G401 (cell line): ENCODE measurements at places on chromosomes 5 and 9. TPM values are rescaled to one million over a fixed set of nuclear protein-coding genes. Genes with fewer than 3 reads are reported as not detected.

DNA sequence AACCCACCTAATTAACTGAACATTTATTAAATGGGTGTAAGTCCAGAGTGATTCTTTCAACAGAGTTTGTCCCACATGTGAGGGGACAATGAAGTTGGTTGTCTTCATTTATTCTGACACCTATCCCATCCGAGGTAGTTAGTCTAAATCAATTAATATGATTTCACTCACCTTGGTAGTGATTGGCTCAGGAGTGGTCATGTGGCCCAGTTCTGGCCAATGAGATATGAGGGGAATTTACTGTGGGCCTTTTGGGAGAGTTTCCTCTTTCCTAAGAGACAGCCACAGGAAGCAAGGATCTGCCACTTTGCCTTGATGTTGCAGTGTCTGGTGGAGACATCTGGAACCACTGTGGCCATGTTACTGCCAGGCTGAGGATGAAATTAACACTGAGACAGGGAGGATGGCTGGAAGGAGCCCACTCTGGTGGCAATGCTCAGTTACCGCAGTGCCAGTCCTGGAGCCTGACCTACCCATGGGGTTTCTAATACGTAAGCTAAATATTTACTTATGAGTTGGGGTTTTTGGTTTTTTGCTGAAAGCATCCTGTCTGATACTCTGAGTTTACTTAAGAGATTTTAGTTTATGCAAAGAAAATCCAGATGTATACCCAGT, 118.6 kb downstream of the FGF18 start:
- DNase-seq: no peak

DNA sequence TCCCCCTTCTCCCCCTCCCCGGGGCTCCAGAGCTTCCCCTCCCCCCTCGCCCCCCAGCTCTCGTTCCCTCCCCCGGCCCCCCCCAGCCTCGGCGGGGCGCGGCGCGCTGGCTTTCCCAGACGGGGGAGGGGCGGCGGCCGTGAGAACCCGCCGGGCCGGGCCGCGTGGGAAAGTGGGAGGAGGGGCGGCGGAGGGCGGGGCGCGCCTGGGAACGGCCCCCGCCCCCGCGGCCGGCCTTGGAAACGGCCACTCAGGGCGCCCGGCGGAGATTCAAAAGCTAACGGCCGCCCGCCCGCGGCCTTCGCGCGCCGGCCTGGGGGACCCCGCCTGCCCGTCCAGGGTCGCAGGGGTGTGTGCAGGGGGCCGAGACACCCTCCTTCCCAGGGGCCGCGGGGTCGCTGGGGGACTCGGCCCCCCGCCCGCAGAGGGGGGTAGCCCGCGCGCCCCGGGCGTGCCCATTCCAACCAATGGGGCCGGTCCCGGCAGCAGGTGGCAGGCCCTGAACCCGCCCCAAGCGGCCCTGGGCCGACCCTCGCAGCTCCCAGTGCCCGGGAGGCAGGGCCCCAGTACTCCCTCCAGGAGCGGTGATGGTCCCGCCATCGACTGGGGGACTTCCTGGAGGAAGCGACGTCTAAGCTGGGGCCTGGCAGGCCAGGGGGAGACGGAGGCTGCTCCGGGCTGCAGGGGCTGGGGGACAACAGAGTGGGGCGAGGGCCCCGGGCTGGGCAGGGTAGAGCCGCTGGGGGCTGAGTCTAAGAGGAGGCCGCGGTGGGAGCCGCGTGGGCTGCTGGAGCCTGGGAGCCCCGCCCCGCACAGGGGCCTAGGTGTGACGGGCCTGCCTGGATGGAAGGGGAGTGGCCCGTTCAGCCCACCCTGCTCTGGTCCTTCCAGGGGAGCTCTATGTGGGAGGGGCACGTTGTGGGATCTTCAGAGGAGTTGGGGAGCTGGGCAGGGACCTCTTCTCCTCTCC, 14.2 kb upstream of the NRARP start:
- no peak for DNase-seq

DNA sequence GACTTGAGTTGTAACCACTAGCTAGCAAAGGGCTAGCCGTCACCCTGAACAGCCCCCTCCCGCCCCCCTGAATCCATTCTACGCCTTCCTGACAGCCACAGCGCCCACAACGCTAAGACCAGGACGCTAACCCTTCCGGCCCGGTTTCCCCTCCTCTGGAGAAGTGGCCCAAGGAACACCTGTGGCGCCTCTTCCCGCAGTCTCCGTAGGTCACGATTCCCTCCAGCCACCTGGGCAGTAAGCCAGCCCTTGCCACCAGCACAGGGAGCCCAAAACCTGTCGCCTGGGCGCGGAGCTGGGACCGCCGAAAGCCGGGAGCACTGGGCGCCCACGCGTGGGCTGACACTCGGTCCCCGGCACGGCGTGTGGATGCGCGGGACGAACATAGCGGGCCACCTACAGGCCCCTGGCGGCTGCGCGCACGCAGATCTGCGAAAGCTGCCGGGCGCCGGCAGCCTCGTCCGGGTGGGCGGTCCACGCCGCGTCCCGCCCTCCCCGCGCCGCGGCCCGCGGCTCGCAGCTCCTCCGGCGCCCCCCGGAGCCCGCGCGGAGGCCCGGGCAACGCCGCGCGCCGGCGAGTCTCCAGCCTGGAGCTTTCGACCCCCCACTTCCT, 596 bp downstream of the IRF1 start:
- peak; percentile 50 for DNase-seq

- no peak for DNase-seq
Measured at GRCh38 chr5:181173027-181173419, 25.6 kb downstream of the OR2V2 start.

HSPA4 gene
- total RNA-seq: 217 and 267 TPM in 2 replicates

HAVCR2 gene
- total RNA-seq: not detected in 2 replicates

- DNase-seq: peak; percentile 51
Measured at GRCh38 chr9:130110596-130111021, 56.9 kb downstream of the GPR107 start.

DNA sequence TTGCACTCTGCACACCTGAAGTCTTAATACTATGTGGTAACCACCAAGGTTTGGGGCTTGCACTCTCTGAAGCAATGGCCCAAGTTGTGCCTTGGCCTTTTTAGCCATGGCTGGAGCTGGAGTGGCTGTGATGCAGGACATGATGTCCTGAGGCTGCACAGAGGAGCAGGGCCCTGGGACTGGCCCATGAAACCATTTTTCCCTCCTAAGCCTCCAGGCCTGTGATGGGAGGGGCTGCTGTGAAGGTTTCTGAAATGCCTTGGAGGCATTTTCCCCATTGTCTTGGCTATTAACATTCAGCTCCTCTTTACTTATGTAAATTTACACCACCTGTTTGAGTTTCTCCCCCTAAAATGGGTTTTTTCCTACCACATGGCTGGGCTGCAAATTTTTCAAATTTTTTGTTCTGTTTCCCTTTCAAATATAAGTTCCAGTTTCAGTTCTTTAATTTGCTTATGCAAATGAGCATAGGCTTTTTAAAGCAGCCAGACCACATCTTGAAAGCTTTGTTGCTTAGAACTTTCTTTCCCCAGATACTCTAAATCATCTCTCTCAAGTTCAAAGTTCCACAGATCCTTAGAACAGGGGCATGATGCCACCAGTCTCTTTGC, 237.4 kb upstream of the DMAC1 start:
- DNase-seq: no peak

DNA sequence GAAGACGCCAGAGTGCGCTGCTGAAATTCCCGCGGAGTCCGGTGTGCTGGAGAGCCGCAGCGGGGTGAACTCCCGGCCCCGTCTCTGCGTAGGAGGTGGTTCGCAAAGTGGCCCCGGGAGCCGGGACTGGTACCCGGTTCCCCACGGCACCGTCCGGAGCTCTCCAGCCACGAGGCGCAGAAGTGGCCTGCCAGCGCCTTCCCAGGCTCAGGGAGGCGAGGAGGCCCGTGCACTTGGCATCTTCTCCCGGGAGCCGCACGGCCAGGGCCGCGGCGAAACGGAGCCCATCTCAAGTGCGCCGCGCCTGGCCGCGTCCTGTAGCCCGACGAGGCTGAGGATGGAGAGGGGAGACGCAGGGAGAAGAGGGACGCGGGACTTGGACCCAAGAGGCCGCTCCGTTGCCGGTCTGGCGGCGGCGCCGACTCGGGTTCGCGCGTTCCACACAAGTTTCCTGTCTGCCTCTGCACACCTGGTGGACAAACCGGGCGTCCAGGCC, 1.1 kb upstream of the IRX1 start:
- DNase-seq: no peak

ROR2 gene
- total RNA-seq: 1.4 and 3.2 TPM in 2 replicates

- no peak for DNase-seq
Measured at GRCh38 chr5:170306381-170306831, 8.8 kb upstream of the LCP2 start.

- no peak for DNase-seq
Measured at GRCh38 chr5:57488215-57488955, 5.8 kb upstream of the ACTBL2 start.

PRRX2 gene
- total RNA-seq: not detected in 2 replicates

- no peak for DNase-seq
Measured at GRCh38 chr9:71891557-71892189, 19.3 kb downstream of the ABHD17B start.

RNF208 gene
- total RNA-seq: not detected in 2 replicates

DNA sequence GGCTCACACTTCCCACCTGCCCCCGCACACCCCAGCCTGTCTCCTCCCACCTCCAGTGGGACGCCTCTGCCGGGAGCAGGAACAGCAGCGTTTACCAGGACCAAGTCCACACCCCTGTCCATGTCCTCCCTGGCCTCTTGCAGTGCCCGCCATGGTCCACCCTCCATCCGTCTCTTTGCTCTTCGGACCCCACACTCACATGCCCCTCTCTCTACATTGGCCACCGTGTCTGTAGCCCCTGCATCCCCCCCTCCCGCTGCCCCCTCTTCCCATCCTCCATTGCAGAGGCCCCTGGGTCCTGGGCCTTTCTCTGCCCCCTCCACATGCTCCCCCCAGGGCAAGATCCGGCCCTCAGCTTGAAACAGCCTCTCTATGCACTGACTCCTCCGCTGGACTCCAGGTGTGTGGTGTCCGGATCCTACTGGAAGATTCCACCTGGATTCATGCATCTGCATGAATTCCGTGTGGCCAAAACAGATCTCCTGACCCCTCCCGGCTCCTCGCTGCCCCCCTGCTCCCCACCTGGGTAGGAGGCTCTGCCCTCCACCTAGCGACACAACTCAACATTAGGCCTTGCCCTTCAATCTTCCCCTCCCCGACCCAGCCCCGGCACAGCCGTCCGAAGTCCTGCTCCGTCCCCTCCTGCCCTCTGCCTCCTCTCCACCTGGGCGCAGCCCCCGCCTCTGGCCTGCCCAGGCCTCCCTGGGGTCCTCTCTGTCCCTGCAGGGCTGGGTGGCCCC, 168.5 kb downstream of the OLFM1 start:
- DNase-seq: no peak

- no peak for DNase-seq
Measured at GRCh38 chr5:142507531-142508372, 178.1 kb downstream of the FGF1 start.

DNA sequence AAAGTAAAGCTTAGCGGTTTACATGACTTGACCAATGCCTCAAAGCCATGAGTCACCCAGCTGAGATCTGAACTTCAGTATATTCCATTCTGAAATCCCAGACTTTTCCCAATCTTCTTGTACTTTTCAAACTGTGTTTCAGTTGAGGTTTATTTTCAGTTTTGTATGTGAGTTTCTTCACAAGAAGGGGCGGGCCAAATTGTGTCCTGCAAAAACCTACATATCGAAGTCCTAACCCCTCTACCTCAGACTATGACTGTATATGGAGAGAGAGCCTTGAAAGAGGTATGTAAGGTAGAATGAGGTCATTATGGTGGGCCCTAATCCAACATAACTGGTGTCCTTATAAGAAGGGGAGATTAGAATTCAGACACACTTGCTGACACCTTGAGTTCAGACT, 666 bp upstream of the TLR4 start:
- DNase-seq: no peak

- DNase-seq: no peak
Measured at GRCh38 chr9:98925956-98926355, 17.8 kb upstream of the COL15A1 start.

- no peak for DNase-seq
Measured at GRCh38 chr9:35488566-35489312, 1.2 kb upstream of the RUSC2 start.

PAPPA gene
- 0.44 and 0.74 TPM in 2 replicates for total RNA-seq

- no peak for DNase-seq
Measured at GRCh38 chr9:79581388-79581787, 9.6 kb downstream of the TLE4 start.

GRCh38 chr9:113770396-113770795, 105.7 kb upstream of the ZNF618 start:
- DNase-seq: no peak

GRCh38 chr9:7456377-7456776, 343.2 kb downstream of the DMAC1 start:
- no peak for DNase-seq

CDKN2B-AS1 gene
- total RNA-seq: not detected in 2 replicates

DNA sequence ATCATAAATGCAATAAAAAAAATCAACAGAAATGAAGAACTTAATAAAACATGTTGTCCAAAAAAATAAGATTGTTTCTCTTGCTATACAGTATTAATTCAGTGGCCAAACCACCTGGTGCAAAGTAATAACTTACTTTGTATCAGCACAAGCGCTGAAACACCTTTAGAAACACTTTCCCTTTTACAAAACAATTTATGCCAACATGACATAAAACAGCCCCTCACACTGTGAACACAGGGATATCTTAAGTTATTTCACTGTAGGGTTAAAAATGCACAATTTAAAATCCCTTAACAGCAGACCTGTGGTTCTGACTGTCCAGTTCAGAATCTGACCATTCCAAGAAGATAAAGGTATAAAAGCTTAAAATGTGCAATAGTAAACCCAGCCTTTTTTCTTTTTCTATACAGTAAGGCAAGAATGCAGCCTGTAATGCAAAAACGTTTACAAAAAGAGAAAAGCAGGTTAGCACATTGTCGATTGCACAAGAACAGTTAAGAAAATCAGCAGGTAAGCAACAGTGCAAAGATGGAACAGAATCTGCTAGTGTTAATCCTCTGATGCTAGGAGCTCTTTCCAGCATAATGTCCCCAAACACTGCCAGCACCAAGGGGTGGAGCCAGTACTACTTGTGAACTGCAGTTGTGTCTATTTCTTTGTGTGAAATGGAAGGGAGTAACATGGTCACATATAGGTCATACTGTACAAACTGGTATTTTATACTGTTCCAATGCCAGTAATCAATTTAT, 21.6 kb downstream of the RAB14 start:
- DNase-seq: no peak

SLC25A2 gene
- total RNA-seq: not detected in 2 replicates

DNA sequence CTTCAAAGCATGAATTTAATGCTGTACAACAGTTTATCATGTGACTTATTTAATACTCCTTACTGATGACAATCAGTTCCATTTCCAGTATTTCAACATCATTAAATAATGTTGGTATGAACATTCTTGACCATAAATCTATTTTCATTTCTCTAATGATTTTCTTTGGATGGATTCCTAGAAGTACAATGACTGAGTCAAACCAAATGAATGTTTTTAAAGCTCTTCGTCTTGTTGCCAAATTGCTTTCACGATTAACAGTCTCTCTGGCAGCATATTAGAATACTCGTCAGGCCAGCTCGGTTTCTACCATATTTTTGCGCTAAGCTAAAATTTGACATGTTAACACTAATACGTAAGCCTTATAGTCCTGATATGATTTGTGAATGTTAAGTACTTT, 197.0 kb downstream of the TRPM3 start:
- peak; percentile 58 for DNase-seq

GRCh38 chr9:72917892-72918509, 34.9 kb downstream of the ALDH1A1 start:
- DNase-seq: no peak

SAXO1 gene
- total RNA-seq: not detected in 2 replicates

GRCh38 chr9:133848471-133849109, 110.4 kb upstream of the SARDH start:
- DNase-seq: peak; percentile 78

- DNase-seq: no peak
Measured at GRCh38 chr9:120925535-120926396, 830 bp downstream of the TRAF1 start.
